ENCODE measurements at places on chromosomes 7 and 10.
A peak's percentile ranks its signal among the peaks of the same experiment; 100 is the strongest.

DNA sequence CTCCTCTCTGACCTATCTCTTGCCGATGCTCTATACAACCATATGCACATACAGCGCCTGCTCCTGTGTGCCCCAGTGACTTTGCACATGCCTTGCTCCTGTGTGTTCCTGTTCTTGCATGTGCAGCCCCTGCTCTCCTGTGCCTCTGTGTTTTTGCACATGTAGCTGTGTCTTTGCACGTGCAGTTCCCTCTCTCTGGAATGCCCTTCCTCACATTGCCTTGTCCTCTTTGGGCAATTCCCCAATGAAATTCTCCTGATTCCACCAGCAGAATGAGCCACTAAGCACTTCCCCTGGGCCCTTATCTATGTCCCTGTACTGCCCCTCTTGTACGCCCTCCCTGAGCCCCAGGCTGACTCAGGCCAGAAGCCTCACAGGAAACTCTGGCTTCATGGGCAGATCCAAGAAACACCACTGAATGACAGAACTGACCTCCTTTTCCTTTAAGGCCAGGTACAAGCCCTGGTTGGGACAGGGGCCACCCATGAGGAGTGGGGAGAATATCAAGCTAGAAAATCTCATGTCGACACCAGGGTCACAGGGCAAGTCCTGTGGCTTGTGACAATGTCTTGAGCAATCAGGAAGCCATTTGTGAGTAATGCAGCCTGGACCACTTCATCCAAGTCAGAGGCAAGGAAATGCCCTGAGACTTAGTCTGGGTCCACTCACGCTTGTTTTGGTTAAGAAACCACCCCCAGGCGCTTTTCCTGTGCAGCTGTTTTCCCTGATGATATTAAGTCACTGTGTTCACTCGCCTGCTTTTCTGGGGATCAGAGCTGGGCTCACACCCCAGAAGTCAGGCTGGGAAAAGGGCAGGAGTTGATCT is 1.9 kb upstream of the ARHGAP22 start:
- peak; percentile 17 for DNase-seq

GRCh38 chr7:25889765-25890164 is 262.2 kb upstream of the NFE2L3 start:
- DNase-seq = no peak

- peak; percentile 53 for DNase-seq
These were observed 116.9 kb upstream of the PPIF start for GRCh38 chr10:79230328-79230830.

DNA sequence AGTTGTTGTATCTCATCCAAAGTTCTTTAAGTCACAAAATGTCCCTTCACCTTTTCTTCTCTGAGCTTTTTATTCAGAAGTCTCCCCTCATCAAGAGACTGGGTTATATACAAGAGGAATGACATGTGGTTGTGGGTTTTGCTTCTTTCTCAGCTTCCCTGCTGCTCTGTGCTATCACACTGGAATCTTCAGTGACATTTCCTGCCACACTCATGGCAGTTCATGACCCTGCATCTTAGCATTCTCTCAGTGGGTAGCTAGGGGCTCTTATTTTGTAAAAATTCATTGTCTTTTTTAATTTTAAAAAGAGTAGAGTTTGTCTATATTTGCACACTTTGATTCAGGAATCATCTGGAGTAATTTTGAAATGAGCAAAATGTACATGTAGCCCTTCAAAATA is 236.9 kb upstream of the TMEM229A start:
- no peak for DNase-seq

GRCh38 chr7:27062946-27063345 is 32.9 kb downstream of the HOXA1 start:
- no peak for DNase-seq

DNA sequence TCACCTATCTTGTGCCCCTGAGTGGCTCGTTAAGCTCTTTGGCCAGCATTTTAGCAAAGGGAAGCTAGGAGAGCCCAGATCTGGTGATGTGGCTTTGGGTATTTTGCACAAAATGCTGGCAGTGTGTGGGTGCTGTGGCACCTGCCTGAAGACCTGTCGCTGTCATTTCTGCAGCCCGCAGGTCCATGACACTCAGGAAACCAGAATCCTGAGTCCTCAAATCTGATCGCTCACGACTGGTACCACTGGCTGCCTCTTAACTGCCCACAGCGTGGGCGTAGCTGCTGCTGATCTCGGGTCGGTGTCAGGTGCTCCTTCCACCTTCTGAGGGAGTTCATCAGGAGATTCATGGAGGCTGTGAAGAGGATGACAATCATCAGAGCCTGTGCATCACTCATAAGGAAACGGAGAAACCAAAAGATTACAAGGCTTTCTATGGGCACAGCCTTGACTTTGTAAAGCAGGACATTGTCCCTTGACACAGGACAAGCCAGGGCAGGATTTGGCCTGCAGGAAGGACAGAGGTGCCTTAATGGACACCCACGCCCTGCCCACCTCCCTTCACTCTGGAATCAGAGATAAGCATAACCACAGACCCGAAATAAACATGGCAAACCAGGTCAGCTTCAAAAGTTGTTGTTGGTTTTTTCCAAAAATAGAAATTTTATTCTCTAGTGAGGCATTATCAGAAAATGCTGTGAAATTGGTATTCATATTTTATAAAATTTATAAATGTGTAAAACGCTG is 71.0 kb upstream of the STK17A start:
- DNase-seq = no peak

DNA sequence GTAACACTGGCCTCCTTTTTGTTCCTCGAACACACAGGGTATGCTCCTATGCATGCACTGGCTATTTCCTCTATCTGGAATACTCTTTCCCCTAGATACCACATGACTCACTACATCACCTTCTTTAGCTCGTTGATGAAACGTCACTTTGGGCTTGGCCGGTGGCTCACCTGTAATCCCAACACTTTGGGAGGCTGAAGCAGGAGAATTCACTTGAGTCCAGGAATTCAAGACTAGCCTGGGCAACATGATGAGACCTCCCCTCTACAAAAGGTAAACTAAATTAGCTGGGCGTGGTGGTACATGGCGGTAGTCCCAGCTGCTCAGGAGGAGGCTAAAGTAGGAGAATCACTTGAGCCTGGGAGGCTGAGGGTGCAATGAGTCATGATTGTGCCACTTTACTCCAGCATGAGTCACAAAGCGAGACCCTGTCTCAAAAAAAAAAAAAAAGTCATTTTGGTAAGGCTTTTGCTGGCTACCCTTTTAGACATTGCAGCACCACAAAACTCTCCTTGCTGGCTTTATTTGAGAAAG is 14.5 kb downstream of the ANKIB1 start:
- no peak for DNase-seq

- no peak for DNase-seq
These were observed 333.4 kb downstream of the SH2D4B start for GRCh38 chr10:80871083-80871482.

GRCh38 chr7:28815369-28815927 is 142.7 kb downstream of the TRIL start:
- peak; percentile 8 for DNase-seq

GRCh38 chr7:38020121-38020785 is 99.8 kb downstream of the EPDR1 start:
- no peak for DNase-seq

- DNase-seq = no peak
These were observed 11.7 kb downstream of the POLL start for GRCh38 chr10:101576211-101576863.

DNA sequence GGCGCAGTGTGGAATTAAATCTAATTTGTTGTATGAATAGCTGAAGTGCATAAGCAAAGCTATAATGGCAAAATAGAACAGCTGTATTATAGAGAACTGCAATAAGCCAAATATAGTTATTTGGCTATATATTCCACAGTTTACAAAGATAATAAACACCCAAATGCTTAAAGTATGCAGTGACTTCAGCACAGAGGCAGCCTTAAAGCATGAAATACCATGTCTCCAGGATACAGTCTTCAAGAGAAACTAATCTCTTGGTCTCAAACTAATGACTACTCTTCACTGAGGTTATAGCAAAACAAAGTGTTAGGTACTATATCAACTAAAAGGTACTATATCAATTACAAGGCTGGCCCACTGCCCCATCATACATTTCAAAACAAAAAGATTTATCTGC is 48.0 kb downstream of the NT5C2 start:
- DNase-seq = peak; percentile 65

DNA sequence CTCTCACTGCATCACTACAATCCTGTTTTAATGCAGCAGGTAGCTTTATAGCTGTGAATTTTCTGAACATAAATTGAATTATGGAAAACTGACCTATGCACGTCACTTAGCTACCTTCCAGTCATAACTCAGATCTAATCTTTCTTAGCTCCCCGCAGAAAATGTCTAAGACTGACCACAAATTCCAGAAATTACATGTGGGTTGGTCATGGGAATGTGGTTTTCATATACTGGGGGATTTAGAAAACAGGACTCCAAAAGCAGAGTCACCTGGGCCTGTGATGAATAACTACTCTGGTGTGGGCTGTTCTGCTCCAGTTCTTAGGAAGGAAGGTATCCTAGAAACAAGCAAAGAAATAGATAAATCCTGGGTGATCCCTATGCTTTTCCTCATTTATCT is 178.4 kb upstream of the LRRTM3 start:
- DNase-seq = peak; percentile 61

DNA sequence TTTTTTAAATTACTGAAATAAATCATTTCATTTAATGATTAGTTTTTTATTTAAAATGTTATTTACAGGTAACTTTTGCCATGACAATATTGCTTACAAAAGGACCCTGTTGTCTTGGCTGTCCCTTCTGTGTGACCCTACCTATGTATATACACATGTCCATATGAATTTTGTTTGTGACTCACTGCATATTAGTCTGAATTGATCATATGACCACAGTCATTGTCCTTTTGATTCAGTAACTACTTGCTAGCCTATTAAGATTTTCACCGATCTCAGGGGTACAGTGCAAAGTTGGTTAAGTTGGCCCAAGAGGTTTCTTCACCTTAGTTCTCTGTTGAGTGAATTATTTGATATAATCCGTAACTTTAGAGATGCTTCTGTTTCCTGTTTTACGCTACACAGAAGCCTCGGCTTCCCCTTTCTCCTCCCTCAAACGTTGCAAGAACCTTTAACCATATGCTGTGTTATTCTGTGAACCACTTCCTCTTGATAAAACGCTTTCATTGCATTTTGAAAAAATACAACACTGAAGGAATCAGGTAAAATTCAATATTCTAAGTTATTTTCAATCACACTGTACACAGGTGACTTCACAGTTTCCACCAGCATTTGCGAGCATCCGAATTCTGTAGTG is 43.9 kb downstream of the APBB1IP start:
- peak; percentile 23 for DNase-seq

DNA sequence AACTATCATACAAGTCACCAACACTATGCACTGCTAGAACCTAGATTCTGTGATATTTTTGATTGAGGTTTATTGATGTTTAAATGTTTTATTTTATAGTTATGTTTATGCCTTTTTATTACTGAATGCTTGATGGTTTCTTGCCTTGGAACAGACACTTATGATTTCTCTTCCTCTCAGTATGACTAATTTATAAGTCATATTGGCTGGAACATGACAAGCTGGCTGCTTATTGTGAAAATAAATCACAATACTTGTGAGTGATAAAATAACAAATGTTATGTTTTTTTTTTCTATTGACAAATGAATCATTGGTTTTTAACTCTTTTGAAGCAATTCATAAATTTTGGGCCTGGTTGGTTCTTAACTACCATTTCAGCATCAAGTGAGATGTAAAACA is 142.0 kb upstream of the MALRD1 start:
- no peak for DNase-seq

GRCh38 chr7:4831723-4832495 is 29.9 kb downstream of the PAPOLB start:
- DNase-seq = no peak

- DNase-seq = peak; percentile 74
These were observed 9.6 kb downstream of the INMT start for GRCh38 chr7:30761214-30762156.

DNA sequence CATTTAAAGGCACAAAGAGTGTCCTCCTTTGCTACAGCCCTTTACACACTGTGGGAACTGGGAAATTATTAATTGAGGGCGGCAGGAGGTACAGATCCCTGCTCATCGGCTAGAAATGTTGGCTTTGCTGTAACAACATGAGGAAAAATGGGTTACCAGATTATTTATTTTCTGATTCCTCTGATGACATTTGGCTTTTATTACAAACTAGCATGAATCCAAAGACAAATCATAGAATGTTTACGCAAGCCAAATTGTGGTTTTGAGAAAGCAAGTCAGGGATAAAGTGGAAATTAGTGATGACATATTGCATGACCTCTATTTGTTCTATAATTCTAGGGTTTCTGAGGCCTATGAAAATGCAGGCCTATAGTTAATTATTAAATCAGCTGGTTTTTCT is 126.1 kb upstream of the TMEM196 start:
- no peak for DNase-seq

- no peak for DNase-seq
These were observed 749.4 kb downstream of the AUTS2 start for GRCh38 chr7:70347463-70348254.

- DNase-seq = peak; percentile 17
These were observed 4.7 kb upstream of the NRF1 start for GRCh38 chr7:129606803-129607202.

- DNase-seq = no peak
These were observed 89.9 kb upstream of the BTBD16 start for GRCh38 chr10:122181041-122181732.

DNA sequence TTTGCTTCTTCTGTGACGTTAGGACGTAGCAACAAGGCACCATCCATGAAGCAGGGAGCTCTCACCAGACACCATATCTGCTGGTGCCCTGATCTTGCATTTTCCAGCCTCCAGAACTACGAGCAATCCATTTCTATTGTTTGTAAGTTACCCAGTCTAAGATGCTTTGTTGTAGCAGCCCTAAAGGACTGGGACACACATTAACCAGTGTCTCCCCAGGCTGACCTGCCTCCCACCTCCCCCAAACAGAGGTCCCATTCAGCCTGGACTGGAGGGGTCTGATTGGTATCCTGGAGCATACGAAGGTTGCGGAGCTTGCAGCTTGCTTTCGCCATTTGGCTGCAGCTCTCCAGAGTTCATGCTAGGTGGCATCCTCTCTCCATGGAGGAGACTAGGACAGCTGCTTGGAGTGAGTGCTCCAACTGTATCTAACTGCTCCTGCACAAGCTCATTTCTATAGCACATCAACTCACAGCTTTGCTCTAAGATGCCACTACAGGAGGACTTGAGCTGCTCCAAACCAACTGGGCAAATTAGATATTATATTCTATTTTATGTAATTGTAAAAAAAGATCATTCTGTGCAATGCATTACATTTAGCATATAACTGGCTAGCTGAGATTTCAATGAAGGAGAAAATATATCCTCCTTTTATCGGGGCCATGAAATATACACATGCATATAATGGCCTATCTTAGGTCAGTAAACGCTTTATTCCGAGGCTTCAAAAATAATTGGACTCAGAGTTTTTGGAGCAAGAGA is 8.0 kb upstream of the GRK5 start:
- peak; percentile 87 for DNase-seq

DNA sequence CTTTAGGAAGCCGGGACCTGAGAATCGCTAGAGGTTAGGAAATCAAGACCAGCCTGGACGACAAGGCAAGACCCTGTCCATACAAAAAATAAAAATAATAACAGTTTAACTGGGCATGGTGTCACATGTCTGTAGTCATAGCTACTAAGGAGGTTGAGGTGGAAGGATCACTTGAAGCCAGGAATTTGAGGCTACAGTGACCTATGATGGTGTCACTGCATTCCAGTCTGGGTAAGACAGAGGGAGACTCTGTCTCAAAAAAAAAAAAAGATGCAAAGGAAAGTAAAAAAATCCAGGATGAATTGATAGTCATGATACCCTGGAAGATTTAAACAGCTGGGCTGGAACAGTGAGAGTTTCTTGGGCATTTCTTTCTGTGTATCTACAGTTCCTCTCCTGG is 463.2 kb downstream of the GALNT17 start:
- DNase-seq = no peak

- DNase-seq = no peak
These were observed 62.2 kb downstream of the NAMPT start for GRCh38 chr7:106222545-106222944.

Measured in umbilical cord (tissue), 2 donors.